ENCODE measurements at places on chromosomes 3 and 15. TPM values are rescaled to one million over a fixed set of nuclear protein-coding genes. Genes with fewer than 3 reads are reported as not detected.

GRCh38 chr3:101809178-101810021 lies 30.4 kb downstream of the NXPE3 start:
- H3K4me1 ChIP-seq: peaks cover 19% of the 10 kb centered on the region
- DNase-seq: no peak
- H3K27ac ChIP-seq: peak overlapping the region; percentile 50
- H3K4me3 ChIP-seq: no peak overlapping the region
- H3K27me3 ChIP-seq: no peaks in the 10 kb centered on the region

Gene SACM1L
- total RNA-seq: 69.1 TPM

Gene TEX9
- total RNA-seq: 2.0 TPM

DNA sequence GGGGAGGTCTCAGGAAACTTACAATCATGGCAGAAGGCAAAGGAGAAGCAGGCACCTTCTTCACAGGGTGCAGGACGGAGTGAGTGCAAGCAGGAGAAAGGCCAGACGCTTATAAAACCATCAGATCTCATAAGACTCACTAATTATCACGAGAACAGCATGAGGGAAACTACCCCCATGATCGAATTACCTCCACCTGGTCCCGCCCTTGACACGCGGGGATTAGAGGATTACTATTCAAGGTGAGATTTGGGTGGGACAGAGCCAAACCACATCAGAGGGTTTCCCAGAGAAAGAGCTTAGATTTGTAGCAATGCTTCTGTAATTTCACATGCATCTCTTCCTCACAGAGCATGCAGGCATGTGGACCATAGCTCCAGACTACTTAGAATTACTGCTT lies 615.7 kb upstream of the UBE2E2 start:
- no peak overlapping the region for H3K4me3 ChIP-seq
- no peaks in the 10 kb centered on the region for H3K4me1 ChIP-seq
- no peak overlapping the region for H3K27ac ChIP-seq

Gene CHRM5
- not detected for total RNA-seq

GRCh38 chr3:180690061-180690460 lies 10.8 kb upstream of the CCDC39 start:
- H3K36me3 ChIP-seq: no peaks in the 10 kb centered on the region
- DNase-seq: no peak
- no peaks in the 10 kb centered on the region for H3K27me3 ChIP-seq

DNA sequence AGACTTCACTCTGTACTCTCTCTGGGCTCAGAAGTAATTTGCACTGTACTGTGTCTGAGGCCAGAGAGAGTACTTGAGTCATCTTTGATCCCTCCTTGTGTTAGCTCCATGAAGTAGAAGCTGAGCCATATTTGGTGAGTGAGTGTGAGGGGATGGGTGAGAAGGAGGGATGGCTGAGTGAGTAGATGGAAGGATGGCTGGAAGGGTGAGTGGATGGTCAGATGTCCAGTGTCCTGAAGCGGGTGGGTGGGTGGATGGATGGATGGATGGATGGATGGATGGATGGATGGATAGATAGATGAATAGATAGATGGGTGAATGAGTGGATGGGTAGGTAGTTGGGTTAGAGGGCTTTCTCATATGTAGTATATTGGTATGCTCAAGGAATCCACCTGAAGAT lies 39.3 kb downstream of the FGD5 start:
- DNase-seq: no peak
- no peak overlapping the region for H3K27ac ChIP-seq
- H3K27me3 ChIP-seq: peaks cover 20% of the 10 kb centered on the region
- no peaks in the 10 kb centered on the region for H3K4me1 ChIP-seq

GRCh38 chr3:157045238-157045850 lies 114.6 kb downstream of the CCNL1 start:
- H3K27ac ChIP-seq: no peak overlapping the region
- no peaks in the 10 kb centered on the region for H3K4me1 ChIP-seq
- H3K27me3 ChIP-seq: peaks cover 5% of the 10 kb centered on the region

Gene GRM7
- not detected for total RNA-seq

Gene LEKR1
- 2.8 TPM for total RNA-seq

DNA sequence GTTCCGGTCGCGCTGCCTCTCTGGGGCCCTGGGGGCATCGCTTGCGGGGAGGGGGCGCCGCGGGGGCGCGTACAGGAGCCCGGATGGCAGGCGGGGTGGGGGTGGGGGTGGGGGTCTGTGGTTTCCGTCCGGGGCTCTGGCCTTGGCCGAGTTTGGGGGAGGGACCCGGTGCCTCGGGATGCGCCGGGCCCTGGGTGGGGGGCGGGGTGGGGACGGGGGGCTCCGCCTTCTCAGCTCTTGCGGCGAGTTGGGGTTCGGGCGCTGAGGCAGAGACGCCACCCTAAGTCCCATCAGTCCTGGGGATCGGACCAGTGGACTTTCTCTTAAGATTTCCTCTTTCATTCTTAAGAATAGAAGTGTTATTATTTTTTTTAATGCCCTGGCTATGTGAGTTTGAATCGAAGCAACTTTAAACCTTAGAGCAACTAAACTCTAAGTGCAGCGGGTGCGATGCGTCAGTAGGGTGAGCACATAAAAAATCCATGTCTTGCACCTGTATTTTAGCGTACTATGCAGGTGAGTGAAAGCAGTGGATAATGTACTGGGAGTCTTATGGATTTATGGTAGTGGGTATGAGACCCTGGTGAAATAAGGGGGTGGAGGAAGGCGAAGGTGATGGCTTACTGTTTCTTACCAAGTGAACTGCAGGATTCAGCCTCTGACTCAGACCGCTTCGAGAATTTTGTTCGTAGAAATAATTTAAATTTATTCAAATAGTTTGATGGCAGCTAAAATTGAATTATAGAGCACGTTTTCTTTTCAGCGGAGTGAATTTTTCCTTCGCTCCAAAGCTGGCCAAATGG lies 762 bp downstream of the CTNNB1 start:
- DNase-seq: peak; percentile 5
- peak overlapping the region; percentile 36 for H3K27ac ChIP-seq
- no peaks in the 10 kb centered on the region for H3K36me3 ChIP-seq

Gene EDC3
- 46.6 TPM for total RNA-seq

DNA sequence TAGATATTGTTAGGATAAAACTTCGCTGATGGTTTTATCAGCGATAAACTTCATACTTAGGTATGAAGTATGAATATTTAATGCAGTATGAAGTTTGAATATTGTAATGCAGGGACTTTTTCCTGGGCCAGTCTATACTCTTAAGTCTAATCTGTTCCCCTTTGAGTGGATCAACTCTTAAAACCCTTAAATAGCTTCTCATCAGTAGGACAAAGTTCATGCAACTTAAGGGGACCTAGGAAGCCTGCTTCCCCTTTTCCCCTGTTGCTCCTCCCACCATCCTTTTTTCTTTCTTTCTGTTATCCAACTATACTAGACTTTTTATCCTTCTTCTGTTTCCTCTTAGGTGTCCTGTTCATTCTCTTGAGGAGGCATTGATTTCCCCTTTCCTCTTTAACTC lies 78.7 kb downstream of the MITF start:
- H3K4me3 ChIP-seq: no peak overlapping the region
- no peaks in the 10 kb centered on the region for H3K36me3 ChIP-seq
- H3K27me3 ChIP-seq: no peaks in the 10 kb centered on the region
- no peaks in the 10 kb centered on the region for H3K4me1 ChIP-seq
- no peak for DNase-seq
- H3K27ac ChIP-seq: no peak overlapping the region

Gene TRAT1
- 146 TPM for total RNA-seq

DNA sequence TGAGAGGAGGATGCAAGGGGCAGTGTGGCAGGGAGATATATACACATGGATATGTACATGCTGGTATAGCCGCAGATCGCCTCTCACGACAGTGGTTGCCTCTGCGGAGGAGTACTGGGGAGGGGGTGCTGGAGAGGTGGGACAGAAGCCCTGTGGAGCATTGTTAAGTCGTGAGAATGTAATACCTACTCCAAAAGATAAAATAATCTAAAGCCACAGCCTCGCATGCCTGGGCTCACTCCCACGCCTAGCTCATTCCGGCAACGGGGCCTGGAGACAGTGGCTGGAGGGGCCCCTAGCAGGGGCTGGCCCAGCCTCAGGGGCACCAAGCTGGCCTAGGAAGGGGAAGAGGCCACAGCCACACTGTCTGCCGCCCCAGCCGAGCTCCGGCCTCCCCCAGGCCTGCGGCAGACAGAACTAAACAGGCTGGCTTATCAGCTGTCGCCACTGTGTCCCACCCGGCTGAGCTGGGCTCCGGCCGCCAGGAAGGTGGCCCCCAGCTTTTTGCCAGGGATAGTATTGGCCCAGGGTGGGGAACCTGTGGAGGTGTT lies 65.1 kb upstream of the LCTL start:
- H3K36me3 ChIP-seq: no peaks in the 10 kb centered on the region
- no peak overlapping the region for H3K27ac ChIP-seq
- no peak for DNase-seq
- no peak overlapping the region for H3K4me3 ChIP-seq

Gene ILDR1
- 0.16 TPM for total RNA-seq

Gene SELENOS
- total RNA-seq: 39.9 TPM

- no peak overlapping the region for H3K4me3 ChIP-seq
- H3K27ac ChIP-seq: no peak overlapping the region
- H3K27me3 ChIP-seq: no peaks in the 10 kb centered on the region
- DNase-seq: peak; percentile 25
Measured at GRCh38 chr3:63937661-63938651, 25.8 kb upstream of the SCAANT1 start.

Data from T-cell (primary cell).